IMR-90 (cell line): ENCODE measurements at places on chromosomes 4 and X. TPM values are rescaled to one million over a fixed set of nuclear protein-coding genes. Genes with fewer than 3 reads are reported as not detected.

GRCh38 chr4:134126000-134126560 is 75.5 kb downstream of the PABPC4L start:
- H3K27ac ChIP-seq = no peak overlapping the region
- no peaks in the 10 kb centered on the region for H3K4me1 ChIP-seq
- no peaks in the 10 kb centered on the region for H3K27me3 ChIP-seq
- no peak for DNase-seq
- H3K36me3 ChIP-seq = no peaks in the 10 kb centered on the region

GRCh38 chrX:118720058-118720707 is 7.2 kb upstream of the IL13RA1 start:
- H3K27ac ChIP-seq = no peak overlapping the region
- H3K4me3 ChIP-seq = no peak overlapping the region
- DNase-seq = no peak
- no peaks in the 10 kb centered on the region for H3K4me1 ChIP-seq

- no peak overlapping the region for H3K4me3 ChIP-seq
- H3K36me3 ChIP-seq = no peaks in the 10 kb centered on the region
- no peaks in the 10 kb centered on the region for H3K4me1 ChIP-seq
- H3K27me3 ChIP-seq = no peaks in the 10 kb centered on the region
- H3K27ac ChIP-seq = no peak overlapping the region
Observed at GRCh38 chr4:110769578-110769977, 146.7 kb upstream of the PITX2 start.

DNA sequence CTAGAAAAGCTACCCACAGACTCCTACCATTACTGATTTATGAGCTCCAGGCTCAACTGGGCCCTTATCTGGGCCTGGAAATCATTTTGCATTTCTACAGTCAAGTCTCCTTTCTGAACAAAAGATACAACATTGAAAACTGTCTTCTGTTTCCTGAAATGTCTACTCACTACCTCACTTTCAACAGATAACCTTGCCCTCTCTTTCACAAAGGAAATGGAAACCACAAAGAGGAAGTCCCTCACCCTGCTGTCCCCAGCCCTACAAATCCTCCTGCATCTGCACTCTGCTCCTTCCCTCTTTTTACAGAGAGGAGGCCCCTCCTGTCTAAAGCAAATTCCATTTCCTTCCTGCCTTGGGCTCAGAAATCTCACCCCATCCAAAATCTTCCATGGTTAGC is 24.8 kb upstream of the CYBB start:
- no peaks in the 10 kb centered on the region for H3K4me1 ChIP-seq
- H3K27me3 ChIP-seq = peaks cover 4% of the 10 kb centered on the region
- H3K27ac ChIP-seq = no peak overlapping the region
- no peak overlapping the region for H3K4me3 ChIP-seq
- DNase-seq = no peak

DNA sequence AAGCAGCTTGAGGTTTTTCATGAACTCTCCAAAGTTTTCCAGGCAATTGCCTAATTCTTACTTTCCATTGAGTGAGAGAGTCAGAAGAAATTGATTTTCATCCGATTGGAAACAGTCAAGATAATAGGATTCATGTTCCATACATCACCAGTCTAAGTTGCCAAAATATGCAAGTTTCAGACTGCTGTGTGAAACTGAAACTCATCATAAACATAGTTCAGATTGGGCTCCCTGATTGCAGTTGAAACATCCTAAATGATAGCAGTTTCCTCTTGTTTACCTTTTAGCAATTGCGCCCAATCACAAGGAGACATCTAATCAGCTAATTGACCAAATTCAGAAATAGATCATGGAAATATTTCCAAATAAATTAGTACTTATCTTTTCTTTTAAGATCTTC is 56.8 kb downstream of the SPANXN4 start:
- H3K36me3 ChIP-seq = no peaks in the 10 kb centered on the region
- no peak overlapping the region for H3K27ac ChIP-seq
- H3K4me3 ChIP-seq = no peak overlapping the region
- no peaks in the 10 kb centered on the region for H3K27me3 ChIP-seq
- H3K4me1 ChIP-seq = no peaks in the 10 kb centered on the region

The AMOT gene
- total RNA-seq = 5.3 and 9.1 TPM in 2 replicates

The OTC gene
- total RNA-seq = not detected in 2 replicates
